ENCODE measurements at places on chromosomes 3 and 15.
A peak's percentile ranks its signal among the peaks of the same experiment; 100 is the strongest.

DNA sequence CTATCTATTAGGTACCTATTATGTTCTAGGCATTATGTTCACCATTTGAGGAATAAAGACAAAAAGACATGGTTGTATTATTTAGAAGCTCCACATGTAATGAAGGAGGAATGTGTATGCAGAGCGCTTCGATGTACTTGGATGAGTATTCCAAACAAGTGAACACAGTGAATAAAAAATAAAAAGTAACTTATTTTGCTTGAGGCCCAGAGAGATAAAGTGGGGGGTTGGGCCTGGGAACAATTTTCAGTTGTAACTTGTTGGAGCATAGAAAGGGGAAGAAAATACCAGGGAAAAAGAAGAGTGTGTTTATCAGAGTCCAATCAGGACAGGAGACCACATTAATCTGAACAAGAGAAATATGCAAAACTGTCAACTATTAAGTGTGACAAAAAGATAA lies 445.7 kb upstream of the BCHE start:
- DNase-seq: no peak

GRCh38 chr3:43255662-43256061 lies 30.7 kb upstream of the SNRK start:
- DNase-seq: no peak

GRCh38 chr3:59611649-59612443 lies 562.0 kb upstream of the CFAP20DC start:
- no peak for DNase-seq

GRCh38 chr15:84889991-84890669 lies 5.7 kb downstream of the SLC28A1 start:
- DNase-seq: no peak

DNA sequence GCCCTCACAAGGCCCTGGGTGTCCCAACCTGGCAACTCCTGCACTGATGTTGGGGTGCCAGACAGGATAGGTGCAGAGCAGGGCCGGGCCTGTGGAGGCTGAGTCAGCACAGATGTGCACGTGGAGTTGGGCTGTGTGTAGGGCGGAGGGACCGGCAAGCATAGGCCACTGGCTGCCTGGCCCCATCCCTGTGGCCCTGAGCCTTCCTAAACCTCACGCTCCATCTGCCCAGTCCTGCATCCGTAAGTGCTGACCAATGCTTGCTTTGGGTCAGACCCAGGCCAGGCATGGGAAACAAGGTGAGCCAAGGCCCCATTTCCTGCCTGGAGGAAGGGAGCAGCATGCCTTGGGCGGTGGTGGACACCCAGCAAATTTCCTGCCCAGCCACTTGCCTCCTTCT lies 5.8 kb upstream of the IQSEC1 start:
- DNase-seq: no peak

DNA sequence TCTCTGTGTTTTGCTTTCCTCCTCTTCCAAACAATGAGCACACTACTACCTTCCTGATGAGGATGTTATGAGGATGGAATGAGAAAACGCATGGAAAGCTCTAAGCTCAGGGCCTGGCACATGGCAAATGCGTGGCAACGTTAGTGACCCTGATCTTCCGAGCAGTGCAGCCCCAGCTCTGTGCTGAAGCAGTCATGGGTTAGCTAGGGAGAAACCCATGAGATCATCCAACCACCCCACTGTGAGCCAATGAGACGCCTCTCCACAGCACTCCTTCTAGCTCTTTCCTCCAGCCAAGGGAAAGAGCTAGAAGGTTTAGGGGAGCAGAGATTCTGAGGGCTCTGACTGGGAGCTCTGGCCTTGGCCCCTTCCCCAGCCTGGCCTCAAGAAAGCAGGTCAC lies 4.5 kb downstream of the CPN2 start:
- no peak for DNase-seq

DNA sequence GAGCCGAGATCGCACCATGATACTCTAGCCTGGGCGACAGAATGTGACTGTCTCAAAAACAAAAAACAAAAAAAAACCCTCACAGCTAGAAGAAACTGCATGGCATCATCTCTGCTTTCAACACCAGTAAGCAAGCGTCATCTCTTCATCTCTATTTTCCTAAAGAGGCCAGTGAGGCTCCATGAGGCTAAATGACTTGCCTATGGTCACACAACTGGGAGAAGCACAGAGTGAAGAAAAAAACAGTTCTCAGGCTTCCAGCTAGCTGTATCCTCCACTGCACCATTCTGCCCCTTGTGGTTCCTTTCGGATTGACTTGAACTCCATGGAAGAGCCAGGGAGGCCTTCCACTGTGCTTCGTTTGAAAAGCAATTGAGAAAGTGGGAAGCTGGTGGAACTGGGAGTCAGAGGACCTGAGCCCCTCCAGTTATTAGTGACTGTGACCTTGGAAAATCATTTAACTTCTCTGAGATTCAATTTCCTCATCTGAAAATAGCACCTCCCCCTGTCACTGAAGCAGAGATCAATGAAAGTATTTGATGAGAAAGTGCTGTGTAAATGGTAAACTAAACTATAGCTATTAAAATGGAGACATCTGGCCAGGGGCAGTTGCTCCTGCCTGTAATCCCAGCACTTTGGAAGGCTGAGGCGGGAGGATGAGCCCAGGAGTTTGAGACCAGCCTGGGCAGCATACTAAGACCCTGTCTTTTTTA lies 32.1 kb upstream of the DENND4A start:
- DNase-seq: peak; percentile 54

- no peak for DNase-seq
These were observed 244.7 kb downstream of the MBNL1 start for GRCh38 chr3:152513301-152513960.

DNA sequence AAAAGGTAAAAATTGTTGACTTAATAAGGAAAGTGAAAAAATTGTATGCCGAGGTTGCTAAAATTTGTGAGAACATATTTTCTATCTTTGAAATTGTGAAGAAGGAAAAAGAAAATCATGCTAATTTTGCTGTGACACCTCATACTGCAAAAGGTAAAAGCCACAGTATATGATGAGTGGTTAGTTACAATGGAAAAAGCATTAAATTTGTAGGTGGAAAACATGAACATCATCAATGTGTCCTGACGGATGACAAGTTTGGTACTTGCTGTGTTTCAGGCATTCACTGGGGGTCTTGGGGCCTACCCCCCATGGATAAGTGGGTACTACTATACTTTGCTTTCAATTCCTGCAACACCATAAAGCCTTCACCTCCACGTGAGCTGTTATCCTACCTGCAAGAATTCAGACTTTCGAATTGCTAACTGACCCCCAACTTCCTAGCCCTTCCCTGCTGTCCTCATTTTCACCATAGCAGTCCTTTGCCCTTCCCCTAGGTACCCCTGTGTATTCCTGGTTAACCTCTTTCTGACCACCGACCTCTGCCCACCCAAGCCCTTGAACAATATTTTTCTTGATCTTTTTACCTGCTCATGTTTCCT lies 62.4 kb downstream of the RAB7A start:
- no peak for DNase-seq

DNA sequence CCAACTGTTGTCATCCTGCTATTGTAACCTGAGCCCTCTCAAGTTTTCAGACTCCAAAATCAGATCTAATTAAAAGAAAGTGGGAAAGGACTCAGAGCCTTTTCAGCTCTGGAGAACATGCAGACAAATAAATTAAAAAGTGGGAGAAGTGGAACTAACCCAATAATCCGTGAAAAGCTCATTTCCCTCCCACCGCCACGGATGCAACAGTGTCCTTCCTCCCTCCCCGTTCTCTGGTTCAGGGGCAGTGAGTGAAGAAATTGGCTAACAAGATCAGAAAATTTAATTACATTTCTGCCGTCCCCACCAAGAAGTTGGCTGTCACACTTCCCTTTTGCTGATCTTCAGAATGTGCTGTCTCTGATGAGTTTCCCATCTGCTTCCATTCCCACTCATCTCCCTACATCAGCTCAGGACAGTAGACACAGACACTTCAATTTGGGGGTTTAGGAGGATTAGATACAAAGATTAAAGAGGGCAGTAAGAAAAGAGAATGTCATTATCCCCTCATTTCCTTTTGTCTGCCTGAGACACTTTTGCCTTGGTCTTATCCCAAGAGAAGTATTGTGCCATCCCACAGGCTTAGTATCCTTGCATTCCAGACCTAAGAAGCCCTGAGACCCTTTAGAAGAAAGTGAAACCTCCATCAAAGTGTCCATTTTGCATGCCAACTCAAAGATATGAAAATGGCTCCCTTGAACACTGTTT lies 335.7 kb upstream of the PPP2R3A start:
- DNase-seq: no peak
